ENCODE measurements at places on chromosomes 12 and 14.

- no peak for DNase-seq
- H3K4me3 ChIP-seq = no peak overlapping the region
- no peaks in the 10 kb centered on the region for H3K27me3 ChIP-seq
- peaks cover 19% of the 10 kb centered on the region for H3K36me3 ChIP-seq
Observed at GRCh38 chr14:21215879-21216251, 53.4 kb downstream of the HNRNPC start.

GRCh38 chr12:63857771-63858670 lies 13.5 kb downstream of the SRGAP1 start:
- no peaks in the 10 kb centered on the region for H3K27me3 ChIP-seq
- peaks cover 10% of the 10 kb centered on the region for H3K4me1 ChIP-seq
- no peak overlapping the region for H3K4me3 ChIP-seq
- no peaks in the 10 kb centered on the region for H3K36me3 ChIP-seq
- H3K27ac ChIP-seq = no peak overlapping the region

- H3K36me3 ChIP-seq = no peaks in the 10 kb centered on the region
- H3K4me1 ChIP-seq = no peaks in the 10 kb centered on the region
- H3K27ac ChIP-seq = no peak overlapping the region
- H3K27me3 ChIP-seq = no peaks in the 10 kb centered on the region
- H3K4me3 ChIP-seq = no peak overlapping the region
Observed at GRCh38 chr12:7602277-7602676, 63.4 kb downstream of the APOBEC1 start.

DNA sequence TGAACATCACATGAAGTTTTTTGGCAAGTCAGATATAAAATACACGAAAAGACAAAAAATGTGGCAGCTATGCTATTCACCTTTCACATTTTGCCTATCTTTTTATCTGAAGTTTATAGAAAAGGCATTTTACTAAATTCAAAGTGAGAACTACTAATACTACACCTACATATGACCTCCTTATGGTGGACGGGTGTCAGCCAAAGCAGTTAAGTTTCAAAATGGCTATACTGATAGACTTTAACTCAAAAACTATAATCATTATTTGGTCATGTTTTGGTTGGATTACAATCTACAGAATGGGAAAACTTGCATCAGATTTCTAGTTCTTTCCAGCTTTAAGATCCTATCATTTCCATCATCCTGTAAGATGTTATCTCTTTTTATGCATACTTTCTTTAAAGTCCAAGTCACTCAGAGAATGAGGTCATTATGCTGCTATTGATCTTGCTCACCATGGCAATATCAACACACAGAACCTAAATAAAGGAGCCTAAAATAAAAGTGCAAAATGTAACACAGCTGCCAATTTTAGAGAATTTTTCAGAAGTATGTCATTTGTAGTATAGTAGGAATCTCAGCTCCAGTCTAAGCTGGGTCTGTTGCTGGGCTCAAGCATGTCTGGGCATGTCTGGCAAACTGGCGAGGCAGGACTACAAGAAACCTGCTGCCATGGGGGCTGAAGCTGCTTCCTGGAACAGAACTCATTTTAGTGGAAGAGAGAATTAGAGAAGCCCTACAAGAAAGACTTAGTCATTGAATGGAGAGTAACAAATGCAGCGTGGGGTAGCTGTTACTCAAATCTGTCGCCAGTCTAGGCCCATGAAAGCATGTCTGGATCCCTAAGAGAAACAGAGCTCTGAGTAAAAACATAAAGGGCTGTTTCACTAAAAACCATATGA lies 7.6 kb upstream of the AEBP2 start:
- H3K27ac ChIP-seq = no peak overlapping the region
- no peak for DNase-seq
- H3K36me3 ChIP-seq = no peaks in the 10 kb centered on the region
- H3K27me3 ChIP-seq = no peaks in the 10 kb centered on the region
- no peak overlapping the region for H3K4me3 ChIP-seq

DNA sequence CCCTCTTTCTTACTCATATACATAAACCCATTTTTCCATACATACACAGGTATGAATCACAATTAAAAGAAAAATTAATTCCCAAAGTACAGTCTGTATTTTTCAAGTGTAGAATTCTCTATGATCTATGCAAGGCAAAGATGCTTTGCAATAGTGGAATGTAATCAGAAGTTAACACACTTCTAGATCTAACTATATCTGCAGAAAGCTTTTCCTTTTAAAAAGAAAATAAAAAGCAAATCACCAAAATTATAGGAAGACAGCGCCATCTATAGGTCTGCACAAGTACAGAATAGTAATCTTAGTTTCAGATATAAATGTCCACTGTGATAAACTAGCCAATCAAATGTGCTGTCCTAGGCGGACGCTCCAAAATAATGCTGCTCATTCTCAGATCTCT lies 22.0 kb downstream of the SLC25A21 start:
- H3K4me3 ChIP-seq = no peak overlapping the region
- H3K4me1 ChIP-seq = no peaks in the 10 kb centered on the region
- no peak for DNase-seq
- H3K27me3 ChIP-seq = no peaks in the 10 kb centered on the region
- H3K36me3 ChIP-seq = no peaks in the 10 kb centered on the region

DNA sequence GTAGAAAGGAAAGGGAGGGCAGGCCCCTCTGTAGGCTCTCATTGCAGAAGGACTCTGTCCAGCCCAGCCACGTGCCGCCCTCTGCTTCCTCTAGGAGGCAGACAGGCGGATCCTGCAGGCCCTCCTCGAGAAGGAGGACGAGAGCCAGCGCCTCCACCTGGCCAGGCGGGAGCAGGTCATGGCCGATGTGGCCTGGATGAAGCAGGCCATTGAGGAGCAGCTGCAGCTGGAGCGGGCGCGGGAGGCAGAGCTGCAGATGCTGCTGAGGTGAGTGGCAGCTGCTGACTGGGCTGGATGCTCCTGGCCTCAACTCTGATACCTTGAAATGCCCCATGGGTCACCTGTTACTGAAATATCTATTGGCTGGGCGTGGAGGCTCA lies 10.9 kb downstream of the TCHP start:
- H3K27me3 ChIP-seq = no peaks in the 10 kb centered on the region
- H3K36me3 ChIP-seq = peaks cover 60% of the 10 kb centered on the region

GRCh38 chr14:79971330-79971729 lies 240.0 kb downstream of the DIO2 start:
- no peak for DNase-seq
- H3K4me1 ChIP-seq = no peaks in the 10 kb centered on the region
- H3K27me3 ChIP-seq = no peaks in the 10 kb centered on the region
- no peak overlapping the region for H3K27ac ChIP-seq
- H3K36me3 ChIP-seq = no peaks in the 10 kb centered on the region

Measured in sigmoid colon (tissue), 7 donors.